ENCODE measurements at places on chromosomes 5 and 9.

GRCh38 chr9:71628247-71628646, 140.1 kb downstream of the CEMIP2 start:
- no peak for DNase-seq

- no peak for DNase-seq
Observed at GRCh38 chr9:121071756-121072421, 2.9 kb upstream of the CNTRL start.

- no peak for DNase-seq
Observed at GRCh38 chr5:94872526-94872925, 254.1 kb downstream of the SLF1 start.

DNA sequence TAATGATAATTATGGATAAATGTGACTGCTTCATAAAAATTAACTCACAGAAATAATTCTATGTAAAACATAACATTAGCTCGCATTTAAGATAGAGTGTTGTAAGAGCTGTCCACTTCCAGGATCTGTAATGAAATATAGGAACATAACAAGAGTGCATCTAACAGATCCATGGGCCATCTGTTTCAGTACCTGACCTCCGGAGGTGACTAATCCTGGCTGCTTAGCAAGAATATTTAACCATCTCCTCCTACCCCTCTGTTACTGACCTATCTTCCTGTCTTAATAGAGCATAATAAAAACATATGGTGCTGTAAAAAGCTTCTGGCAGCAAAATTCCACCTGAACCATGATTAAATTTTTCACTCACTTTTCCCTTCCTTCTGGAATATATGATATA, 7.1 kb downstream of the PLCXD3 start:
- DNase-seq, result no peak

DNA sequence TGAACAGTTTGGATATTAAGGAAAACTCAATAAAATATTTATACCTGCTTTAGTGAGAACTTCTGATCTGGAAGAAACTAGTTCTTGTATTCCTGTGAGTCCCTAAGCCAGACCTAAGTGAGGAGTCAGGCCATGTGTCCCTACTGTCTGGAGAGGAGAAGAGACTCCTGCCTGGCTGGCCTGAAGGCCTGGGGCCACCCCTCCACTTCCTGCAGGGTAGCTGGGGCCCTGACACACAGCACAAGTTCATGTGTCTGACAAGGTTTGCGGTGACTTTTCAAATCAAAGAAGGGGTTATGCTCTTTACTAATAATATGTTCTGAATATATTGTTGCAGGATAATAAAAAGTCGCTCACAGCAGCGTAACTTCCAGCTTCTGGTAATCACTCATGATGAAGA, 16.1 kb upstream of the IL13 start:
- no peak for DNase-seq
